ENCODE measurements at places on chromosomes 3 and 15.

GRCh38 chr15:60583946-60584345, 105.0 kb upstream of the ICE2 start:
- DNase-seq: no peak

GRCh38 chr3:117285737-117286136, 576.2 kb downstream of the TUSC7 start:
- no peak for DNase-seq

DNA sequence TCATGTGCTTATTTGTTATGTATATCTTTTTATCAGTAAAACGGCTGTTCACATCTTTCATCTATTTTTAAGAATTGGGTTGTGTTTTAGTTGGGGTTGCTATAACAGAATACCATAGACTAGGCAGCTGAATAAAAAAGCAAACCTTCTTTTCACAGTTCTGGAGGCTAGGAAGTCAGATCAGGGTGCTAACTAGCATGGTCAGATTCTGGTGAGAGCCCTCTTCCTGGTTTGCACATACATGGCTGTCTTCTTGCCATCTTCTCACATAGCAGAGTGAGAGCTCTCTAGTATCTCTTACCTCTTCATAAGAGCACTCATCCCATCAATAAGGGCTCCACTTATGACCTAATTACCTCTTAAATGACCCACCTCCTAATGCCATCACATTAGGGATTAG, 33.8 kb downstream of the NMD3 start:
- no peak for DNase-seq

DNA sequence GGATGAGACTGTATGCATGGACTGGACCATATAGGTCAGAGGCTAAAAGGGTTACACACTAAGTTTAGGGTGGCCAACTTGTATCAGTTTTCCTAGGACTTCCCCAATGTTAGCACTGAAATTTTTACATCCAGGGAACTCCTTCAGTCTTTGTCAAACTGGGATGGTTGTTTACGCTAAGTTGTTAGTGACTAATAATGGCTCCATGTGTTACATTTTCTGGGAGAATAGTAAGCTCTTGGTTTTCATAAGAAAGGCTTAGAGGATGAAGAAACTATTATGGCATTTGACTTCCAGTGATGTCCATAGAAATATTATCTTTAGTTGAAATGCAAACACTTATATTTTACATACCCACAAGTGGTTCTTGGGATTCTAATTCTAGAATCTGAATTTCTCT, 57.9 kb upstream of the ST3GAL6 start:
- DNase-seq: no peak

- no peak for DNase-seq
Measured at GRCh38 chr15:67175643-67176071, 78.8 kb downstream of the AAGAB start.

GRCh38 chr3:147937341-147937740, 528.2 kb downstream of the ZIC1 start:
- DNase-seq: no peak

DNA sequence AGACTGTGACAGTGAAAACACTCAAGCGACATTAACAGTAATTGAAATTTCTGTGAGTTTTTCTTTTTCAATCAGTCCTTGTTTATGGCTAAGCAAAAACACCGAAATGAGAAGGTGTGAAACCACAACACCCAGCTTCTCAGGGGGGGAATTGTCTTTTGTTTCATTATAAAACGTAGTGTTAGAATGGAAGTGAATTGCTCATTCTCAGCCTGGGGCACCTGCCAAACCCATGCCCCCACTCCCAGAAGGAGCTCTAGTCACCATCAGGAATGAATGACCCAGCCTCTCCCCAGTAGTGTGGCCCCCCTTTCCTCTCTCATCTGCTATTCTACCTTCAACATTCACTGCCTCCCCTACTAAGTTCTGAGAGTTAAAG, 185.8 kb upstream of the CFAP20DC start:
- DNase-seq: no peak

DNA sequence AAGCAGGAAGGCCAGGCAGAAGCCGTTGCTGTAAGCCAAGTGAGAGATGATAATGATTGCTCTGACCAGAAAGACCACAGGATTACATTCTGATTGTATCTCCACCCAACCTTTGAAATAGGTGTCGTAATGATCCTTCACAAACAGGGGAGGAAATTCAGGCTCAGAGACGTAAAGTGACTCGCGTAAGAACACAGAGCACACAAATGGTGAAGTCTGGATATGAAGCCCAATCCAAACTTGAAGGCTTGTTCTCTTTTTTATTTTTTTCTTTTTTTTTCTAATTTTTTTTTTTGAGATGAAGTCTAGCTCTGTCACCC, 25.3 kb upstream of the PIAS1 start:
- no peak for DNase-seq

DNA sequence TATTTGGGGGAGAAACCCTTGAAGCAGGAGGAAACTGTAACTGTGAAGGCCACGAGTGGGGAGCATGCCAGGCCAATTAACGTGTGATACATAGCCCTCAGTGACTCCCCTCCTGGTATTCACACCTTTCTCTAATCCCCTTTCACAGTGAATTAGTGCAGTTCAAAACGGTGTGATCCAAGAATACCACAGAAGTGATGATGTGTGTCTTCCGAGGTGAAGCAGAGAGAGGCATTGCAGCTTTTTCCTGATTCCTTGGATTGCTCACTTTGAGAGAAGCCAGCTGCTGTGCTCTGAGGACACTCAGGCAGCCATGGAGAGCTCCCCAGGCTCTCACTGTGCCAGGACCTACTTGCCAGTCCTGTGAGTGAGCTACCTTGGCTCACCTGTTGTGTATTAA, 17.3 kb downstream of the NIPA2 start:
- no peak for DNase-seq

DNA sequence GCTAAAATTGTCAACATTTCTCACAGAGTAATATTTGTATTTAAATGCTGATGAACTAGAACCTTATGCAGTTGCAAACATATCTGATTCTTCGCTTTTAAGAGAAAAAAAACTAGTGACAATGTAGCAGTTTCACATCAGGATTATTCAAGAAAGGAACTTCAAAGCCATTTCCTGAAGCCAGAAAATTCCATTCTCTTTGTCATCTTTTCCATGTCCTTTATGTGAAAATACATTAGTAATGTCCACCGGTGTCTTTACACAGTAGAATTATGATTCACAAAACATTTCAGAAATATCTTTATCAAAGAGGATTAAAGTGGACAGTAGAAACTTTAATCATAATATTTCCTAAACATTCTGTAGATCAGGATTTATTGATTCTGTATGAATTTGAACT, 12.7 kb upstream of the LXN start:
- no peak for DNase-seq

- no peak for DNase-seq
Measured at GRCh38 chr3:112627419-112627818, 13.5 kb downstream of the CCDC80 start.

DNA sequence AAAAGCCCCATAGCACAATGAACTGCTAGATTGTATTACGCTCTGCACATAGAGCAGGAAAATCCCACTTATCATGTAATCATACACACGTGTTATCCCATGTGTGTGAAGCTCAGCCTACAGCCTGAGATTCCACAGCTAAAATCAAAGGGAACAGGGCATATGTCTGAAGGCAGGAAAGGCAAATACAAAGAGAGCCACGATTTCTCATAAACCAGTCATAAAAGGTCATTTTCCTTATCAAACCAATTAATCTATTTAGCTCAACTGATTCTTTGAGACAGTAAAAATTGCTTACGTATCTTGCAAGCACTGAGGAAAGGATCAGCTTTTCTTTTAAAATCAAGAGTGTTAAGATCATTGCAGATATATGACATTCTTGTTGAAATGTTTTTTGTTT, 199.5 kb upstream of the TBL1XR1 start:
- DNase-seq: no peak

DNA sequence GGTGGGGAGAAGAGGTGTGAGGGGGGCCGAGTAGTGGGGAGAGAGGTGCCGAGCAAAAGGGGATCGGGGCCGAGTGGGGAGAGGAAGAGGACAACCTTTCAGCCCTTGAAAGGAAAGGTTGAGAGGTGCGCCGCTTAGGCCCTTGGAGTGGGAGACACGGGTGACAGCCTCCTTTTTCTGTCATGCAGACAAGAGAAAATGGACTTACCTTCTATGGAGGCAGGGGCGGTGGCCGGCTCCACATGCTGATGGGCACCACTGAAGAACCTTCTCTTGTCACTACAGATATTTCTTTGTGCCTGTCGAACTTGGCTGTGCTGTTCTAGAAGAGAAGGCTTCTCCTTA, 421 bp downstream of the KLHL18 start:
- no peak for DNase-seq

- no peak for DNase-seq
Measured at GRCh38 chr3:8767667-8768363, 1.6 kb downstream of the OXTR start.

DNA sequence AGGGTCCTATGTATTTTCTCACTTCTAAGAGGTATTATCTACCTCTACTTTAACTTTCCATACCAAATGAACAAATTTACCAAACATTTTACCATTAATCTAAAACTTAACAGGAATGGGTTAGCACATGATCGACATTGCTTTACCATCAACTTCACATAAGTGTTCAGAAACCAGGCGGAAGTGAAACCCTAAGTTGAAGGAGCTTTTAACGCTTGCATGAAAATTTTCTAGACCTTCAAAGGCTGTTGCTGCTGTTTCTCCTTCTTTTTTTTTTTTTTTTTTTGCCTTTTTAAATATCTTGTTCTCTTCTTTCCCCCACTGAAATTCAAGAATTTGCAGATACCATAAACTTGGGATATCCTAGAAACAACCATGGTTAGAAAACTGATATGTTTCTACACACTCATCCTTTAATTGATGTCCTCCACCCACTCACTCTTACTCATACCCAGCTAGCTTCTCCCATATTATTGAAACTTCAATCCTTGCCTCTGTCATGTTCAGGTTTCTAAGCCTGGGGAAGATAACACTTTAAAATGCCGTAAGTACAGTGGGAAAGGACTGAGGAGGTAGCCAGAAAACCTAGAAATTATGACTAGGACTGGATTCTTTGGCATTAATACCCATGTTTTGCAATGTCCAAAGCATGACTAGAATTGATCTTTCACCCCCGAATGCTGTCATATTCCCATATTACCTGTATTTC, 24.7 kb downstream of the MYO5A start:
- DNase-seq: no peak

GRCh38 chr3:149435996-149436885, 38.3 kb upstream of the TM4SF4 start:
- DNase-seq: no peak

DNA sequence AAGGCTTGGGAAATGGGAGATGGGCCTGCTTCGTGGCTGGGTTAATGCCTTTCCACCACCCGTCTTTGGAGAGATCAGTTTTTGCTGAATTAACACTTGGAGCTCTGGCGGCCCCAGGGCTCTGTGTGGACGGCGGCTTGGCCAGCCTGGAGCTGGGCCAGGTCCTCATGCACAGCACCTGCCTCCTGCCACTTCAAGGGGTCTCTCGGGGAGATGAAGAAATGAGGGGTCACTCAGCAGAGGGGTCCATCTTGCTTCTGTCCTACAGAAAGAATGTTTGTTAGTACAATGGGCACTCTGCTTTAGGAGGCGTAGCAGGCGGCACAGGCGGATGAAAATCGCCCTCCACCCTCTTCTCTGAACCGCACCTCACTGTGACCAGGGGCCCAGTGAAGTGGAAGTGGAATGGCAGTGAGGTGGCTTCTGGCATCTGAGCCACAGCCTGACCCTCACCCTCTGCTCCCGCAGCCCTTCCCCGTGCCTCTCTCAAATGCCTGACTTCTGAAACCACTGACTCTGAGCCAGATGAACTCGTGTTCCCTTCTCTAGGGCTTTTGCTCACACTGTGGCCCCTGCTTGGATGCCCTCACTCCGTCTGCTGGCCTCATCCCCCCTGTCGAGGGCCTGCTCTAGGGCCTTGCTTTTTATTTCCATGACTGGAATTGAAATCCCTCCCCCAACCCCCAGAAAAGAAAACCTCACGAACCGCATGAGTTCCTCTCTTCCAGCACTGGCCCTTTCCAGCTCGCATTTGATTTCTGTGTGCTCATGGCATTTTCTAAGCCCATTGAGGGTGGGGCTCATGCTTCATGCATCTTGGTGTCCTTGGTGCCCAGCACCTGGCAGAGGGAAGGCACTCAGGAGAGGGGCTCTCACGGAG, 42.2 kb downstream of the CHDH start:
- DNase-seq: no peak

DNA sequence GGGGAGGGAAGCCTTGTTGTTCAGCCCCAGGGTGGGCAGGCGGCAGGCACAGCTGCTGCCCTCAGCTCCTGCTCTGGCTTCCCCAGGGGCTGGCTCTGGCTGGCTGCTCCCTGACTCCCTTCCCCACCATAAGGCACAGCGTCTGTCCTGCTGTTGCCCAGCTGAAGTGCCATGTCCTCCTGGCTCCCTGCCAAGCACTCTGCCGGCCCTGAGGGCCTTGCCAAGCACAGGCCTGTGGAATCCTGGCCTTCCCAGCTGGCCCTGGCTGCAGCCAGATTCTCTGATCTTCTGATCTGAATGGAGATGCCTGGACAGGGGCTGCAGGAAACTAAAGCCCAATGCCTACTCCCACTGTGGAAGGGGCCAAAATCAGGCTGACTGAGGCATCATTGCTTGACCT, 1.1 kb downstream of the IQCF6 start:
- no peak for DNase-seq

- DNase-seq: no peak
Measured at GRCh38 chr3:36900474-36901443, 44.1 kb downstream of the TRANK1 start.

- DNase-seq: no peak
Measured at GRCh38 chr15:74134387-74135027, 4.1 kb downstream of the ISLR2 start.

- DNase-seq: no peak
Measured at GRCh38 chr3:66113542-66113941, 74.8 kb upstream of the MAGI1 start.

- DNase-seq: no peak
Measured at GRCh38 chr3:36063992-36064391, 316.3 kb upstream of the STAC start.

DNA sequence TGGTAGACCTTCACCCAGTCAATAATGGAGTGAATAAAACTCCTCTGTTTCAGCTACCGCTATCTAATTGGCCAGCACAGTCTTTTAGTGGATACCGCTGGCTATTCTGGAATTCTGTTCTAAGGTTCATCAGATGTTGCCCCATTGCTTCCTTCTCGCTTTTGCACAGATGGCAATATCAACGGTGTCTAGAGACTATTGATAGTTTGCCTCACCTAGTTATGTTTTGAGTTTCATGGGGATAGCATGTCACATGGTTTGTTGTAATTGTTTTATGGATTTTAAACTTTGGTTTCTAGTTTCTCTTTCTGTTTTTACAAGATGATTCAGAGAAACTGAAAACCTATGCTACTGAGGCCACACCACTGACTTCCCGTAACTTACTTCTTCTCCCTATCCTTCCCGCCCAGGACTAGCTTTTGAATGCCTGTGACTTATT, 2.0 kb downstream of the XRN1 start:
- DNase-seq: no peak

- no peak for DNase-seq
Measured at GRCh38 chr3:195282961-195283360, 12.0 kb upstream of the XXYLT1 start.

GRCh38 chr3:178392511-178392926, 143.7 kb upstream of the KCNMB2 start:
- no peak for DNase-seq

Measured in stimulated activated CD4-positive, alpha-beta T cell treated with anti-CD3 and anti-CD28 coated beads, TNF-alpha, amount 100 ng/mL, for 4 hours (primary cell).